ENCODE measurements at places on chromosomes 5 and 9.

- no peak for DNase-seq
Measured at GRCh38 chr5:15472116-15472515, 27.9 kb upstream of the FBXL7 start.

DNA sequence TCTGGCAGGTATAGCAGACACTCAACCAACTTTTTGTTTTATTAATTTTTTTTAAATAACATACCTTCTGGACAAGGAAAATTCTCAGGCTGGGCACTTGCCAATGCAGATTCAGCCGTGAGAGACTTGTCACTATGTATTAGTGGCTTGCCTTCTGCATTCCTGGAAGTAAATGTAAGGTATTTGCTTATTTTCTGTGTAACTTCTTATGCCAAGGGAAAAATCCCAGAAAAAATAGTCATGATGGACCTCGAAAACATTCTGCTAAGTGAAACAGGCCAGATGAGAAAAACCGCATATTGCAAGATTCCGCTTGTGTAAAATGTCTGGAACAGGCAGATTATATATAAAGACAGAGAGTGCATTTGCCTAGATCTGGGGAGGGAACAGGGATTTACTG is 260.3 kb upstream of the DAPK1 start:
- DNase-seq: no peak

DNA sequence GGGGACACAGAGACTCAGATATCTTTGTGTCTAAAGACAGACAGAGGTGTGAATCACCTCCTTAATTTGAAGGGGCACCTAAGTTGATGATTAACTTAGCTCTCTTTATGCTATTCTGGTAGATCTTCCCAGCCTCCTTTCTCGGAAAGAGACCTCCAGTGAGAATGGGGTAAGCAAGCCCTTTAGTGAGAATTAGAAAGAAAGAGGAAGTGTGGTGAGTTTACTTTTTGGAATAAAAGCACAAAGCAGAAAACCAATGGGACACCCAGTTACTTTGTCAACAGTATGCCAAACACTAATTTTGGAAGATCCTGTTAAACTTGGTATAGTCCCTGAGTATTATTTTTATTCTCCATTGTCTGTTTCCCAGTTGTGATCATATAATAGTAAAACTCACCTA is 302.8 kb upstream of the RASA1 start:
- DNase-seq: no peak

GRCh38 chr5:14263113-14263512 is 120.0 kb downstream of the TRIO start:
- no peak for DNase-seq

GRCh38 chr9:123872710-123873109 is 57.2 kb downstream of the DENND1A start:
- no peak for DNase-seq

- DNase-seq: no peak
Measured at GRCh38 chr5:135641319-135641718, 62.5 kb upstream of the CXCL14 start.

DNA sequence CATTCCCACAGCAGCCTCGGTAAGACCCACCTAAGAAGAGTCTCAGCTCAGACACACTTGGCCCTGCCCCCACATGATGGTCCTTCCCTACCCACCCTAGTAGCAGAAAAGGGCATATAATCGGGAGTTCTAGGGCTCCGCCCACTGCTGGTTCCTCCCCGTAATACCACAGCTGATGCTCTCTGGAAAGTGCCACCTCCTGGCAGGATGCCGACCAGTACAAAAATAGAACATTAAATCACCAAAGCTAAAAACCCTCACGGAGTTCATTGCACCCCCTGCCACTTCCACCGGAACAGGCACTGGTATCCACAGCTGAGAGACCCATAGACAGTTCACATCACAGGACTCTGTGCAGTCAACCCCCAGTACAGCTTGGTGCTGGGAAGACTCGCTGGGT is 271.3 kb downstream of the KIAA0825 start:
- no peak for DNase-seq

GRCh38 chr5:107670087-107670931 is 428 bp downstream of the EFNA5 start:
- DNase-seq: peak; percentile 25

DNA sequence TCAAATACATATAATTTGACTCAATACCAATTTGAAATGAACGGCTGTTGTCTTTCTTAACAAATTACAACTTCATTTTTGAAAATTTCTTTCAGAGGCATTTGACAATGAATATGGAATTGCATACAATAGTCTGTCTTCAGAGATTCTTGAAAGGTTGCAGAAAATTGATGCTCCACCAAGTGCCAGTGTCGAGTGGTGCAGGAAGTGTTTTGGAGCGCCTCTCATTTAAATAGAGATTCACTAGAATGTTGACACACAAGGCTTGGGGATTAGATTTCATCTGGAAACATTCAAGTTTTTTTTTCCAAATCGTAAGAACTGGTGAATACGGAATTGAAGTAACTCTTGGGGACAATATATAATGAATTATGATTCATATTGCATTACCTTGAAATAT is 8.1 kb downstream of the RPS6 start:
- DNase-seq: no peak

DNA sequence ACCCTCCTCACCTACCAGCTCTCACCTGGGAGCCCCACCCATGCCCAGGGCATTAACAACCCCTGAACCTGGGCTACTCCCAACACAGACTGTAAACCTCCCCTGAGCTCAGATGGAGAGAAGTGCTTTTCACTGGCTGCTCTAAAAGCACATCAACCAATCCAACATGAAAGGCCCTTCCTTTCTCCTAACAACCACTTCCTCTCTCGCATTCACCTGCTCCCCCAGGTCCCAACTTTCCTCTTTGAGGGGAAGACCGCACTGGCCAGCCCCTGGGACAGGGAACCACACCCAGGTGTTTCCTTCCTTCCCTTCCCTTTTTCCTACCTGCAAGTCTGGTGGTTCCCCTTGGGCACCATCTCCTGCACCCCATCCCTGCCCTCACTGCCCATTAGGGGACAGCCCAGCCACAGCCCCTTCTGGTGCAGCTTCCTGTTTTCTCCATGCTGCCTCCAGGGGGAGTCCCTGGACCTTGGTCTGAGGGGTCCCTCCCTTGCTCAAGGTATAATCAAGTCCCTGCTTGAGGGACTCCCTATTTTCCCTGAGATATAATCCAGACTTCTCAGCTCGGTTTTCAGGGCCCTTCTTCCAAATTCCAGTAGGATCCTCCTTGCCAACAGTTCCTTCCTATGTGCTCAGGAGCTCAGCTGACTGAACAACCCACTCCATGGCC is 30.5 kb upstream of the DAB2IP start:
- no peak for DNase-seq

DNA sequence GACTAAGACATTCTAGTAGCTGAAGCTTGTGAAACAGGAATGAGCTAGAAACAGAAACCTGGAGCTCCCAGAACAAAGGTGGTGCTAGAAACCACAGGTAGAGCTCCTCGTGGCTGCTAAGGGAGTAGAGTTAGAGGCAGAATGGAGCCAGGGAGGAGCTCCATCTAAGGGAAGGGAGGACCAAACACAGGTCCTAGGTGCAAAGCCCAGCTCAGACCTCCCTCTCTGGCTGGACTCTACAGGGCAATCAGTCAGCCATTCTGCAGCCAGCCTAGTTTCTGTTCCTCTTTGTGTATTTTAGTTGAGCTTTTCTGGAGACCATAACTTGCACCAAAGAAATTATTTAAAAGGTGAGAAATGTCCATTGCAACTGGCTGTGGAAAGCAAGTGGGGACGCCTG is 70.4 kb downstream of the CRB2 start:
- DNase-seq: no peak

DNA sequence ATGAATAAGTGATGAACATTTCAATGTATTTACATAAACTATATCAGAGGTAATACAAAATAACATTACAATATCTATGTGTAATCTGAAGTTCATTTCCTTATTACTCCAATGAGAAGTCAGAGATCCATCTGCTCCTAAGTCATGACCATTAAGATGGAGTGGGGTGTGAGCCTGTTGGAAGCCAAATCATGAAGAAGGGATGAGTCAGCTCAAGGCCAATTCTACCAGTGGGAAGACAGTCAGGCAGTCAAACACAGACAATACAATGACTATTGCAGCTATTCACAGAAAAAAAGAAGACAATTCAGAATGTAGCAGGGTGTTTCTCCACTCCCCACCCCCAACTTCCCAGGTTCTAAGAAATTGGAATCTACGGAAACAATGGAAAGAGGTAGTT is 155.0 kb downstream of the NFIB start:
- DNase-seq: no peak

GRCh38 chr9:99138424-99139284 is 33.7 kb downstream of the TGFBR1 start:
- DNase-seq: no peak

DNA sequence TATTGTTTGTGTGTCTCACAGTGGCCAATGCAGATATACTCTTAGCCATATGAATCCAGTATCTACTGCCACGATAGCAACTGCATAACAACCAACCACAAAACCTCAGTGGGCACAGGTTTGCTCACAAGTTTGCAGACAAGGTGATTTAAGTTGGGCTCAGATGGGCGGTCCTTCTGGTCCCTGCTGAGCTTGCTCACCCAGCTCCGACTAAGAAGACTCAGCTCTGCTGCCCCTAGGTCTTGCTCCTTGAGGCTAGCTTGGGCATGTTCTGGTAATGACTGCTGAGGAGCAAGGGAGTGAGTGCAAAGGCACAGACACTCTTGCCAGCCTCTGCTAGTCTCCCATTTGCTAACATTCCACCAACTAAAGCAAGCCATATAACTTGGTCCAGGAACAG is 52.6 kb downstream of the MTX3 start:
- no peak for DNase-seq

GRCh38 chr9:120151806-120152205 is 428.2 kb downstream of the CDK5RAP2 start:
- DNase-seq: no peak

DNA sequence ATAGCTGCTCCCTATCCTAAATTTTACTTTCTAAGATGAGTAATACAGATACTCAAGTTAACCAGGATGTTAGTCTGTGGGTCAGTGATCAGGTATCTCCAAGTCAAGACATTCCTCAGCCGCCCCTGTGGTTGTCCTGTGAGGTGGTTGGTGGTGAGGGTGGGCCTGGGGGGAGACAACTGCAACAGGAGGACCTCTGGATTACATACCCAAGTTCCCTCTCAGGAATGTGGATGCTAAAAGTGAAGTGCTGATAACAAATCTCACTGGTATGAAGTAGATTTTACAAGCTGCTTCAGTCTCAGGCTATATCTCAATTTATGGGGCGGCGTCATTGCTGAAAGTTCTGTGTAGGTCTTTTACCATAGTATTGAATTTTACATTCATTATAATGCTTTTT is 38.3 kb downstream of the SLC1A3 start:
- no peak for DNase-seq

GRCh38 chr9:8417341-8417740 is 617.8 kb upstream of the DMAC1 start:
- DNase-seq: no peak

DNA sequence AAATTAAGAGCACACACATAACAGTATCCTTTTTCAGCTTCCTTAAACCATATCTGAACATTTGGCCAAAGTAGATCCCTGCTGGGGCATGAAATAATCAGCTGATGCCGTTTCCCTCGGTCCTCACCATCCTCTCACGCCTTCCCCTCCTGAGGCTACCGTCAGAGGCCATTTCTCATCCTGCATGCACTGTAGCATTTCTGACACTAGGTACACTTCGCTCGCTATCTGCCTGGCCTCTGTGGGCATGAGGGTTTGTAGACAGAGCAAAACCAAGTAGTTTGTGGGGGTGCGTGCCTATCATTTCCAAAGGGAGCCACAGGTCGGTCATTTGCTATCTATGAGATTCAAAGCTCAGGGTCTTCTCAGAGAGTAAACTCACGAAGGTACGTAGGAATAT is 131.9 kb downstream of the BOD1 start:
- no peak for DNase-seq

DNA sequence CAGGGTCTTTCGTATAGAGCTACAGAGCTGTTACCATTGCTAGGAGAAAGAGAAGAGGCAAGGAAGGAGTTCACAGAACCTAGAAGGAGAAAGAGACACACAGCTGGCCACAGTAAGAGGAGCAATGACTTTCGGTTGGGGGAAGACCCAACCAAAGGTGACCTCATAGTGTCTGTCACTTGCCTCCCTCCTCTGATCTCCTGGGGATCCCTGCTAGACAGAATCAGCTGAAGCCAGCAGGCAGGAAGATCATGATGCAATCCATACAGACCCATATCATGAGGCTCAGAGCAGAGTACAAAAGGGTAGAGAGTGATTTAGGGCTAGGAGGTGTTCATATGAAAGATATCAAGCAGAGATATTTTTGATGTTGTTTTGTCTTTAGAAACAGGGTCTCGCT is 26.0 kb upstream of the EPB41L4B start:
- DNase-seq: no peak

DNA sequence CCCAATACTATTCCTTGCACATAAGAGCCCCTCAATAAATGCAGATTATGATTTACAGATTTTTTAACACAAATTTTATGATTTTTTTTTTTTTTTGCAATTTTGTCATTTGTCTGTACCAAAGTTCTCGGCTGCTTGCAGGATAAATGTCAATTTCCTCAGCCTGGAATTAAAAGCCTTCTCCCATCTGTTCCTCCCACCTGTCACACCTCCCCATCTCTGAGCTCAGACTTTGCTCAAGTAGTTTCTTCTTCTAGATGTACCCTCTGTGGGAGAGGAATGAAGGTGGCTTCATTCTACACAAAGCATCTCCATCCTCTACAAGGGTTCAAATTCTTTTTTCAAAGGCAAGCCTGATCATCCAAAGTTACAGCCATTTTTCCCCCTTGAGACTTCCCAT is 153.7 kb upstream of the GRAMD2B start:
- no peak for DNase-seq

- DNase-seq: no peak
Measured at GRCh38 chr9:113298924-113299770, 4.0 kb downstream of the RNF183 start.

DNA sequence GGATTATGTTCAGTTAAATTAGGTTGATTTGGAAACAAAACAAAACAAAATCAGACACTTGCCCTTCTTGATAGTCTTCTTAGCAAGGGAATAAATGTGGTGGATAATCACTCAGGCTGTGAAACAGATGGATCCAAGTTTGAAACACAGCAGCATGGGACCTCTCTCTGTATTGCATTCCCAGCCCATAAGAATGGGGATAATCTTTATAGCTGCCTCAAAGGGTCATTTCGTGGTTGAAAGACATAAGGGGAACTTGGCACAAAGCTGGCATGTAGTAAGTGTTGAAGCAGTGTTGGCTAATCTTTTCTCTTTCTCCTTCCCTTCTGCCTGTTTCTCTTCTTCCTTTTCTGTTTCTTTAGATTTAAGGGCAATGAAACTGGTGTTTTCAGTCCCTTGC is 333.9 kb upstream of the TLE4 start:
- no peak for DNase-seq

GRCh38 chr5:72379936-72380335 is 59.8 kb downstream of the PTCD2 start:
- no peak for DNase-seq

- DNase-seq: peak; percentile 34
Measured at GRCh38 chr5:34042321-34042720, 692 bp downstream of the C1QTNF3 start.

DNA sequence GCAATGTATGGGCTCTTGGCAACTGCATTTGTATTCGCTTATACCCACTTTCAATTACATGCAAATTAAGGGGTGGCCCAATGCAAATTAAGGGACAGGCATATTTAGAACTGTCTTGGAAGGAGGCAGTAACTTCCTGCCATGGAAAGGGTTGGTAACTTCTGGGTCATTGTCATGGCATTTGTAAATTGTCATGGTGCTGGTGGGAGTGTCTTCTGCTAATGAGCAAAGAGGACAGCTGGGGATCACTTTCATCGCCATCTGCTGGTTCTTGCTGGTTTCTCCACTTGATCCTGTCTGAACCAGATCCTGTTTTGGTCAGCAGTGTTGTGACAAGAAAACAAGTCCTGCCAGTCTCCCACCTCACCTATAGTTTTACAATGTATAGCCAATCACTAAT is 23.3 kb upstream of the UGT3A2 start:
- DNase-seq: no peak

GRCh38 chr5:140546851-140547507 is 483 bp upstream of the EIF4EBP3 start:
- no peak for DNase-seq
